Bronchus fibroblast of lung (primary cell): ENCODE measurements at places on chromosomes 7 and 10. TPM values are rescaled to one million over a fixed set of nuclear protein-coding genes. Genes with fewer than 3 reads are reported as not detected.

Gene DDIT4
- 359 and 421 TPM in 2 replicates for total RNA-seq

Gene C10orf143
- 1.0 and 1.7 TPM in 2 replicates for total RNA-seq

Gene NPTX2
- total RNA-seq: 0.45 and 0.50 TPM in 2 replicates

Gene APBB1IP
- total RNA-seq: not detected in 2 replicates

Gene RBAK
- total RNA-seq: 2.5 and 3.2 TPM in 2 replicates

Gene ASB15
- not detected in 2 replicates for total RNA-seq

Gene PON3
- not detected in 2 replicates for total RNA-seq

Gene SRRM3
- 1.3 and 1.8 TPM in 2 replicates for total RNA-seq
